PC-9 (cell line): ENCODE measurements at places on chromosomes 5 and 9. TPM values are rescaled to one million over a fixed set of nuclear protein-coding genes. Genes with fewer than 3 reads are reported as not detected.

DNA sequence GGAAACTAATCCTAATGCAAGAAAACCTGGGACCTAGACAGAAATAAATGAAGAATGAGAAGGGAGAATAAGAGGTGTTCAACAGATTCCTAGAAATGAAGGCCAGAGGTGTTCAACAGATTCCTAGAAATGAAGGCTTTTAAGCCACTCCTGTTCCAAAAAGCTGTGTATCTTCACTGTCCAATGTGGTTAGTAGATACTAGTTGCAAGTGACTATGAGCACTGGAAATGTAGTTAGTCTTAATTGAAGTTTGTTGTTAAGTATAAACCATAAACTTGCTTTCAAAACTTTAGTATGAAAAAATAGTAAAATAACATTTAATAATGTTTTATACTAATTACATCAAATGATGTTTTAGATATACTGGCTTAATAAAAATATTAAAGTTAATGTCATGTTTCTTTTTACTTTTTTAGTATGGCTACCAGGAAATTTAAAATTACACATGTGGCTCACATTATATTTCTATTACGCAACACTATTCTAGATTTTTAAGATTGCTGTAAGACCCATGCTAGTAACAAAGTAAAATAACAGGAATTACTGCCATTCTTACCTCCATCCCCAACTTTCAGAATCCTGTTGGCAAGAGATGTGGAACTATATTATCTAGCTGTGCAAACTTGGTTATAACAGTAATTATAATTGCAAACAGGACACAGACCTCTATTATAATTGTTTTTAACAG, 57.5 kb downstream of the RICTOR start:
- DNase-seq = no peak

Gene LTC4S
- total RNA-seq = 9.7 and 14.4 TPM in 2 replicates

- no peak for DNase-seq
Observed at GRCh38 chr5:40045429-40045828, 620.6 kb upstream of the DAB2 start.

DNA sequence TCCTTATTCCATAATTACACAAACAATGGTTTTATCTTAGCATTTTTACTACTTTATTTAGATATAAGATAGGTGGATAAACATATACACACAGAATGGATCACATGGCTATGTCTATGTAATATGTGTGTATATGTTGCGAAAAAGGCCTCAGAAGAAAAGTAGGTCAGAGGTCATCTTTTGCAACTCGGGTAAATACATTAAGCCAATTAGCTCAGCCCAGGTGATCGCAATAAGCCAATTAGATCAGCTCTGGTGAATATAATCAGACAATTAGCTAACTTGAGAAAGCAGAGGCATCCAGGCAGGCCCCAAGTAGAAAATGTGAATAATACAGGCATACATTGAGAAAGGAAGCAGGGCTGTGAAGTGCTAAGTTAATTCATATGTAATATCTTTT, 24.3 kb downstream of the SLCO4C1 start:
- no peak for DNase-seq

Gene PALM2AKAP2
- 2.1 and 3.1 TPM in 2 replicates for total RNA-seq

- DNase-seq = no peak
Observed at GRCh38 chr9:706073-706472, 135.4 kb upstream of the DMRT1 start.

DNA sequence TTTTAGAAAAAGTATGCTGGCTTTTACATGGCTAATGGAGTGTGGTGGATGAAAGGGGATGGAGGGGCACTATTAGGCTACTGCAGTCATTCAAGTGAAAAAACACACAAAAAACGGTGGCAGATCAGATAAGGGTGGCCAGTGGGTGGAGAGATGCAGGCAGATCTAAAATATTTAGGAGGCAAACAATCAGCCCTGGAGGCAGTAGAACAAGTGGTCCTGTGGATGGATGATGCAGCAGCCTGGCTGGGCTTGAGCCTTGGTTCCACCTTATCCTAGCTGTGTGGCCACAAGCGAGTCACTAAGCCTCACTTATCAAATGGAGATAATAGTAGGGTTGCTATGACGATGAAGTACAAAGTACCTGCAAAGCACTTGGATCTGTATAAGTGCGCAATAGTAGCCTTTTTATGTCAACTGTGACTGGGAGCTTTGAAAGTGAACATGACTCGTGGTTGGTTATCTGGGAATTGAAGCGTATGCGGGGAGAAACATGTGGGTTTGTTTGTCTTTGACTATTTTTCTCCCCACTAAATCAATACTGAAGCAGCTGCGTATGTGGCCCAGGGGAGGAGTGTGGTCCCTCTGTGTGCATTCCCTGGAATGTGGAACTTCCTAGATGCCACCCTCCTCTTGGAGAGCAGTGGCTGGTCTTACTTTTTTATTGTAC, 20.2 kb downstream of the NSG2 start:
- DNase-seq = no peak

GRCh38 chr9:129487658-129488483, 133.0 kb downstream of the C9orf50 start:
- DNase-seq = no peak

DNA sequence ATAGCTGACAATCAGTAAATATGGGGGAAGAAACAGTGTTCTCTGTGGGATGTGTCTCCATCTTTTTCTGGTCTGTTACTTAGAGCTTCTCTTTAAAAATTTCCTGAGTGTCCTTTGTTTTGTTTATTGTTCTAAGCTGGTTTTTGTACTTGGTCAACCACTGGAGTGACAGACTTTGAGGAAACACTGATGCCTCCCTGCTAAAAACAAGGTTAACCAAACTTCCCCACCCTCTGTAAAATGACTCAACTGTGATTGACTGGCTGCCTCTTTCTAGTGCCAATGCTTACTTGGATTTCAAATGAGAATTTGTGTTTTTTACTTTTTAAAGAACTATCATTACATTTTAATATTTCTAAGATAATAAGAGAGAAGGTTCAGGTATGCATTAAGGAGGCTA, 65.1 kb upstream of the SPINK5 start:
- DNase-seq = no peak

- peak; percentile 15 for DNase-seq
Observed at GRCh38 chr5:168747987-168748777, 169.0 kb upstream of the PANK3 start.

GRCh38 chr9:18422296-18423036, 51.5 kb upstream of the ADAMTSL1 start:
- no peak for DNase-seq

GRCh38 chr9:108103046-108103693, 613.6 kb upstream of the KLF4 start:
- DNase-seq = no peak

GRCh38 chr5:111129938-111130337, 37.8 kb downstream of the WDR36 start:
- DNase-seq = no peak

DNA sequence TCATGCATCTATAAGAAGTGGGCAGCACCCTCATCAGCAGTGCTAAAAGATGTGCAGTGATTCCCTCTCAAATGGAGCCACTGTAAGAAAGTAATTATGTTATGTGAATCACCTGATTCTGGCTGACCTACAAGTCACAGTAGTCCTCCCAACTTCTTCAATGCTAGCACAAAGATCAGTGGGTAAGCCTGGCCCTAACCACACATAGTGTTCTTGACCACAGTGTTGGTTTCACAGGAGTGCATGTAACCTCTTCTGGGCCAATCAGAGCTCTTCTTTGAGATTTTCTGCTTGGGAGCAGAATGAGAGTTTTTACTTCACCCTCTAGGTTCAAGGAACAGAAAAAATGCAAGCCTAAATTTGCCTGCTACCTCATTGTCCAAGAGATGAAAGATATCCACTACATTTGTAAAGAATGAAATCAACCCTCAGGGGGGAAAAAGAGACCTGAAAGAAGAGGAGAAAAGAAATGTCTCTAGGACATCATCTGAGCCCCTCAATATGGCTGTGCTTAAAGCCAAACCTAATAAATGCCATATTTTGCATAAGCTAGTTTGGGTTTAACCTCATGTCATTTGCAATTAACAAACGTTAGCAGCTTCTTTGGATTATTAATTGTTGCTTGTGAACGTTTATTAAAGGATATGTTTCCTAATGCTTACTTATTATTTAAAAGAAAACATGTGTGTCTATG, 65.3 kb upstream of the ADRB2 start:
- DNase-seq = no peak

DNA sequence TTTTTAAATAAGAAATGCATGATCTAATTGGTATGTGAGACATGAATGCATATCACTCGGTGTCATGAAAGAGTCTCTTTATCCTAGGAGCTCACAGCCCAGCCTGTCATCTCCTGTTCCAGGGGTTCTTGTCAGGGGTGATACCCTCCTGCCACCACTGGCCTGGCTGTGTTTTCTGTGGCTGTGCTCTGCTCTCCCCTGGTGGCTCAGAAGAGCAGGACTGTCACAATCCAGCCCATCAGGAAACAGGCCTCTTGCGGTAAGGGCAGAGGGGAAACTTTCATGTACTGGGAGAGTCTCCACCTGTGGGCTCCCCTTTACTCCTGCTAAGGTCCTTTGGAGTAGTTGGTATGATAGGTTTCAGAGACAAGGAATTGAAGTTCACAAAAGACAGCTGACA, 240.2 kb upstream of the GLRA1 start:
- DNase-seq = no peak

DNA sequence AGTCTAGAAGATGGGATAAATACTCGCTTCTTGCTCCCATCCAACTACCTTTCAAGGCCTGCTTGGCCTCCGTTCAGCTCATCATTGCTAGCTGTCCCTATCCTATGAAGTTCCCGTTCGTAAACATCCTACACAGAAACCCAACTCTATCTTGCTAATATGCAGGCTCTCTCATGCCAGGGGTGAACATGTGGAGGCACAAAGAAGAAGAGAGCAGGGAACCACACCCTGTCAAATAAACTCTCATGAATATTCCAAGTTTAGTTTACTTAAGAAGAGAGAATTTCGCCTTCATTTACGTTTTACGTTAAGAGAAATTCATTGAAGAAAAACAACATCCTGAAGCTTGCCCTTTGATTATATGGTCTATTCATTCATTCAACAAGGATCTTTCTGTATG, 7.9 kb upstream of the HSD17B3 start:
- no peak for DNase-seq

DNA sequence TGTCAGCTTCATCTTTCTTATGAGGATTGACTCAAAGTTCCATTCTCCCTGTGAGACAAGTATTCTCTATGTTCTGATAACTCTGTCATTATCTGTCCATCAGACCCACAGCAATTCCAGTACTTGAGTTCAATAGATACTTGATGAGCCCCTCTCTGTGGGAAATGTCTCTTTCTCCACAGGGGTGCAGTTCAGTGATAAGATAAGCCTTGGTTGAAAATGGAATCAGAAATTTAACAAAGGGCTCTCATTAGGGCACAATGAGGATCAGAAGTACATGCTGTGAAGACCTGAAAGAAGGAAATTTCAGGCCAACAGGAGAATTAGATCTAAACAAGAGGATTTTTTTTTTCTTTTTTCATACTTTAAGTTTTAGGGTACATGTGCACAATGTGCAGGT, 737.3 kb downstream of the MTRR start:
- DNase-seq = no peak

DNA sequence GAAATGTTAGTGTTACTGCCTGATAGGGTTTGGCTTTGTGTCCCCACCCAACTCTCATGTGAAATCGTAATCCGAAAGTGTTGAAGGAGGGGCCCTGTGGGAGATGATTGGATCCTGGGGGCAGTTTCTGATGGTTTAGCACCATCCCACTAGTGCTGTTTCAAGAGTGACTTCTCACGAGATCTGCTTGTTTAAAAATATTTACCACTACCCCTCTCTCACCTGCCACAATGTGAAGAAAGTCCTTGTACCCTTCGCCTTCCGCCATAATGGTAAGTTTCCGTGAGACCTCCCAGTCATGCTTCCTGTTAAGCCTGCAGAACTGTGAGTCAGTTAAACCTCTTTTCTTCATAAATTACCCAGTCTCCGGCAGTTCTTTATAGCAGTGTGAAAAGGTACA, 2.6 kb upstream of the RFX3 start:
- no peak for DNase-seq

GRCh38 chr5:123439709-123440108, 16.5 kb upstream of the CEP120 start:
- no peak for DNase-seq

DNA sequence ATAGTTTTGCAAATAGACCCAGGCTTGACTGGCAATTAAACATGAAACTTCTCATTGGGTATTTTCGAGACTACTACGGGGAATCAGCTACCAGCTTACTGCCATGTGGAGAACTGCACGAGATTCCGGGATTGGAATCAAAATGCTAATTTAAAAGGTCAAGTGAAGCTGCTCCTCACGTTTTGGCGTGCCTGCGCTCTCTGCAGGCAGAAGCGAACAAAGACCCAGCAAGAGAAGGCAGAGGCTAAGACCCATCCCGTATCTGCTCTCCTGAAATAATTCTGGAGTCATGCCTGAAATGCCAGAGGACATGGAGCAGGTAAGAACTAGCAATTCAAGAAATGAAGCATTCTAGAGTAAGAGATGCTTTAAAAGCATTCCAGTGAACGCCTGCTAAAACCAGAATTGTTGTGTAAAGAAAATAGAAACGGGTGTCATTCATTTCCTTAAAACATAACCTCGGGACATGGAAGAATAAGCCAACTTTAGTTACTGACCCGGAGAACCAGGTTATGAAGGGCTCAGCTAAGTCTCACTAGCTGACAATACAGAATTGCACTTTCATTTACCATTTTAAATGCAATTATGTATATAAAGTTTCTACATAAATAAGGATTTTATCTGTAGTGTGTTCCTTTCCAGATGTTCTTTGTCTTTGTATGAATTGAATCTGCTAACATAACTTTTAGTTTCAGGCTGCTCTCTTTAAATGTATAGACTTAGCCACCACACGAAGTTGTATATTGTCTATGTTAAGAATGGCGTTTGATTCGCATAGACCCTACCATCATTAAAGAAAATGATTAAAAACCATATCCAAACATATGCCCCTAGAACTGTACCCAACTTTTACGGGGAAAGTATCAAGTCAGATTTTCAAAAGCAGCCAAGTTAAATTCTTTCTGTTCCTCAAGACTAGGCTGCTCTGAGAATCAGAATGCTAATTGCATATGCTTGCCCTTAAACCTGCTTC, 2.0 kb upstream of the MAT2B start:
- peak; percentile 61 for DNase-seq

GRCh38 chr9:107868186-107868585, 378.6 kb upstream of the KLF4 start:
- no peak for DNase-seq

DNA sequence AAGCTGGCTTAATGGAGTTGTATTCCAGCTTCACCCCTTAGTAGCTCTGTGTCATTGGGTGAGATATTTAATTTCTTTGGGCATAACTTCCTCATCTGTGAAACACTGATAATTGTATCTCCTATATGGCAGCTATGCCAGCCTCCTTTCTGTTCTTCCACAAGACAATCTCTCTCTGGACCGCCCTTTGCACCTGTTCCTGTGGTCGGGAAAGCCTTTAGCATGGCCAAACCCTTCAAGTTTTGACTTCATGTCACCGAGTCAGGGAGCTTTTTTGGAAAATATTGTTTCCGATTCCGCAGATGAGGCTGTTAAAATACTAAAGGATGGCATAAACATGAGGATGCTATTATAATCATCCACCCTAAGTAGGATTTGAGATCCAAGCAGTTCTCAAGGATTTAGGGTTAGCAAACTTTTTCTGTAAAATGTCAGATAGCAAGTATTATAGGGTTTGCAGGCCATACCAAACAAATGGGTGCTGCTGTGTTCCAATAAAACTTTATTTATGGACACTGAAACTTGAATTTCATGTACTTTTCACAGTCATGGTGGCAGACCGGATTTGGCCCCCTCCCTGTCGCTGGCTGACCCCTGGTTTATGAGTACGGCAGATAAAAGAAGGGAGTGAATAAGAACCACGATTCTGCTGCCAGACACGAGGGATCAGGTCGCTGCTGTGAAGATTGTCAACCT, 695 bp upstream of the NDFIP1 start:
- no peak for DNase-seq
